Activated CD4-positive, alpha-beta T cell treated with anti-CD3 and anti-CD28 coated beads, Interleukin-2, amount 50 U/mL, for 48 hours (primary cell): ENCODE measurements at places on chromosomes 2 and 18.

DNA sequence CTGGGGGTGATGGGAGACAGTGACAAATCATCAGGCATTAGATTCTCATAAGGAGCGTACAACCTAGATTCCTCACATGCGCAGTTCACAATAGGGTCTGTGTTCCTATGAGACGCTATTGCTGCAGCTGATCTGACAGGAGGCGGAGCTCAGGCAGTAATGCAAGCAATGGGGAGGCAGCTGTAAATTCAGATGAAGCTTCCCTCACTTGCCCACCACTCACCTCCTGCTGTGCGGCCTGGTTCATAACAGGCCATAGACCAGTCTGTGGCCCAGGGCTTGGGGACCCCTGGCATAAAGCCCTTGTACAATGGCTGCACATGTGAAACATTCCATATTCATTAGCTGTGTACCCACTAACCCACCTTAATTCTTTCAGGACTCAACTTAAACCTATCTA lies 18.0 kb downstream of the NMUR1 start:
- DNase-seq = no peak

DNA sequence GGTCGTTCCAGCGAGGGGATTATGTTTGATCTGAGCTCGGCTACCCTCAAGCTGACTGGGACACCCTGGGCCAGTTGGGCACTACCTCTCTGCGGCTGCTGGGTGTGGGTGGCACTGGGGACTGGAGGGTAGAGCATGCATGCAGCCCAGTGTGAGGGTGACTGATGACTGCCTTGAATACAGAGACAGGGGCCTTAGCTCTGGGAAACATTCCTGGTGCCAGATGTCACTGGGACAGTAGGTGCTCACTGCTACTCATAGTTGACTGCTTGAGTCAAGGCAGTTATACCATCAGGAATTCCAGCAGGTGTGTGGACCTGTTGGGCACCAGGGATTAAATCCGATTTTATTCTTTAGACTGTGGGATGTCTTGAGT lies 33.6 kb upstream of the ATP6V1B1 start:
- DNase-seq = no peak

DNA sequence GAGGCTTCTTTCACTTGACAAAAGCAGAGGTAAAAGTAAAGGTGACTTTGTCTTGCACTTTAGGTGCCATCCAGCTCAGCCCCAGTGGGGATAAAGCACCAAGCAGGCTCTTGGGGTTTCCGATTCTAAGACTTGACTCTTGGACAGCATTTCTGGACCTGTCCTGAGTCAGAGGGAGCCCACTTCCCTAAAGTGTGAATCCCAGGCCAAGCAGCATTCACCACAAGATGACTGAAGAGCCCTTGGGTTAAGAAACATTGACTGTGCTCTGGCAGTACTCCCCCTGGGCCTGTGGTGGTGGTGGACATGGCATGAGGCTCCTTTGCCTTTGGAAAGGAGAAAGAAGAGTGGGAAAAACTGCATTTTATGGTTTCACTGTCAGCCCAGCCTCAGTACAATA lies 638.0 kb upstream of the VRK2 start:
- no peak for DNase-seq

DNA sequence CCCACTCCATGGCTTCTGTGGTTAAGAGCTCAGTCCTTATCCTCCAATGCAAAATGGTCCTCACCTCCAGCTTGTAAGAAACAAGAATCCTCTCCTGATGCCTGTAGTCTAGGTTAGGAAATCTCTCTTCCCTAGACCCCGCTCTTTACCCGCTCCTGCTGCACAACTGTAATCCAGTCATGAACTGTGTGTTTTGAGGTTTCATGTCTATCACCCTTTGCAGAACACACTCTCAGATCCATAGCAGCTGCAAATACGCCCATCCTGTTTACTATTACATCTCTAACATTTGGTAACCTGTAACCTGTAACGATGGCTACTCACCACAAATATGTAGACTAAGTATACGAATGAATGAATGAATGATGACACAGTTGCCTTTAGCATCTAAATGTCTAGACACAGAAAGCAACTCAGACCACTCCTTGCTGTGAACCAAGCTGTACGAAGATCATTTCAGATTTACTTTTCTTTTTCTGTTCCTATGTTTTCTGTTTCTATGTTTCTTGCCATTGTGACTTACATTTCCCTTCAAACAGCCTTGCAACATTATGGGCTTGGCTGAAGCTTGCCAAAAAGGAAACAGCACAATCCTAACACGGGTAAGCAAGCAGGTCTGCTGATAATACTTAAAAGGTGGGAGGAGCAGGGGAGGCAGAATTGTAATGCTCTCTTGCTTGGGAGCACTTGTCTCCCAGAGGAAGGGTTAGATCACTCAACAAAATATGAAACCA lies 53.7 kb downstream of the EPHA4 start:
- DNase-seq = no peak

GRCh38 chr2:118309257-118309945 lies 221.1 kb downstream of the INSIG2 start:
- DNase-seq = no peak

DNA sequence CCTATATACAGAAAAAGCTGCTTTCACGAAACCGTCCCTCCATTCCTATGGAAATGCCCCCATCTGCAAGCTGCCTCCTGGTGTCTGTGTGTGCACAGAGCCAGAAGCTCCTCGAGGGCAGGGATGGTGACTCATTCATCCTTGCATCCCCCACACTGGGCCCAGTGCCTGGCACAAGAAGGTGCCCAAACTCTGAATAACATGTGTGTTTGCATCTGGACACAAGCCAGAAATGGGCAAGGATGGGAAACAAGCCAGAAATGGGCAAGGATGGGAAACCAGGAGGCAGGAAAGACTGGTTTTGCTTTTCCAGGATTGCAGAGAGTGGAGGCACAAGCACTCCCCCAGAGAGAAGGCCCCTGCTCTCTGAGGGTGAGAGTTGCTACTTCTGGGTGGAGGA lies 313.9 kb downstream of the CELF4 start:
- no peak for DNase-seq

DNA sequence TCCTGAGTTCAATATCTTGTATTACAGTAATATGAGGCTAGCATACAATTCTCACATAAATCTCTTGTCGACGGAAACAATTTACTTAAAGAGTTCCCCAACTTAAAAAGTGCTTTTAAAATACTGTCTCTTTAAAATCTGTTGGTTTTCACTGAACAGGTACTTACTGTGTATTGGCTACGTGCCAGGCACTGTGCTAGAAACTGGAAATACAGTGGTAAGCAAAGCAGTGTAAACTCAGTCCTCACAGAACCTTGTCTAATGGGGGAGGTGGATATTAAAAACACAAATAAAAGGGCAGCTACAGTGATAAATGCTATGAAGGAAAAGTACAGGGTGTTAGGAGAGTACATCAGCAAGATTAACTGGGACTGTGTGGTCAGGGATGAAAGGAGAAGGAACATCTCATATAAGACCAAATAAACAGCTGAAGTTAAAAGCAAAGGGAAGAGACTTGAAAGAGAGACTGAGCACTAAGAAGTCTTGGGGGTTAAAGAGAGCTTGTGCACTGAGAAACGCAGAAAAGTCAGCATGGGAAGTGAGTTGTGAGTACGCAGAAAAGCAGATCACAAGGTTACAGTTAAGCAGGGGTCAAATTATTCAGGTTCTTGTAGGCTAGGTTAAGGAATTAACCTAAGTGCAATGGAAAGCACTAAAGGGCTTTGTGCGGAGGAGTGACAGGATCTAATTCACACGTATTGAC lies 52.5 kb downstream of the USP40 start:
- no peak for DNase-seq

- DNase-seq = no peak
Measured at GRCh38 chr2:229350883-229351282, 79.8 kb upstream of the PID1 start.

DNA sequence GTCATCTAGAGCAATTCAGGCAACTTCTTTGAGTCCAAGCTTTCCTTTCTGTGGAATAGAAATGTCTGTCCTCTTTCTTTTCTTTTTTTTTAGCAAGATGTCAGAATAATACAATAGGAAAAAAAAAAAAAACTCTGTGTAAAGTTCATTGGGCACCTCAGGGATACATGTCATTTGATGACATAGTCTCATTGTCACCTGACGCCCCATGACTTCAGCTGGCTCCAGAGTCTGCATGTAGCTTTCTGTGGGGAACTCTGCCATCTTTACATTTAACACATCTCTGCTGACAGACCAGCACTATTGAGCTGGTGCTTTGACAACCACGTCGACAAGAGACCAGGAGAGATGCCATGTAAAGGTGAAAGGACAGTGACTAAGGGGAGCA lies 172.5 kb upstream of the KLF7 start:
- no peak for DNase-seq

DNA sequence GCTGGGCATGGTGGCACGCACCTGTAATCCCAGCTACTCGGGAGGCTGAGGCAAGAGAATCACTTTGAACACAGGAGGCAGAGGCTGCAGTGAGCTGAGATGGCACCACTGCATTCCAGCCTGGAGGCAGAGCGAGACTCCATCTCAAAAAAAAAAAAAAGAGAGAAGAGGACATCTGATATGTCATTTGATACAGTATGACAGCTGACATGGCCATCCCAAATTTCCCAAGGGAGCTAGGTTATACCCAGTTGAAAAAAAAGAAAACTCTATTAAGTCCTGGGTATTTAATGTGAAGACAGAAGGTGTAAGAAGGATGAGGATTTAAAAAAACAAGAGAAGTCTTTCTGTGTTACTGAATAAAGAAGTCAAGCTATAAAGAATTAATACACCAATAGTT lies 23.3 kb downstream of the CLASP1 start:
- no peak for DNase-seq

GRCh38 chr2:54209379-54209778 lies 46.6 kb downstream of the TSPYL6 start:
- no peak for DNase-seq

GRCh38 chr2:102061286-102061699 lies 69.5 kb downstream of the IL1R2 start:
- DNase-seq = no peak

DNA sequence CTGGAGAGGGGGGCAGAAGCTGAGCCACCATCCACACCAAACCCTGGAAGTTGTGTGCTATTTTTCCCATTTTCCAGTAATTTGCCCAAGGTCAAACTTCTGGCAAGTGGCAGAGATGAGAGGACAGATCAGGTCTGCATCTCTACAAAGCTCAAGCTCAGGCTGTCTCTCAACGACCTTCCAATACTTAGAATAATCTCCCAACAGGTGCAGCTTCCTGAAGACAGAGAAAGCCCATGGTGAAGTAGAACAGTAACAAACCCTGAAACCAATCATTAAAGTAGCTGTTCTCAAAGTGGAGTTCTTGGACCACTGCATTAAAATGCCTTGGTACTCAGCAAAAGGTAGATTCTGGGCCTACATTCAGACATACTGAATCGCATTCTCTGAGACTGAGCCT lies 37.6 kb downstream of the TMEM131 start:
- DNase-seq = no peak

DNA sequence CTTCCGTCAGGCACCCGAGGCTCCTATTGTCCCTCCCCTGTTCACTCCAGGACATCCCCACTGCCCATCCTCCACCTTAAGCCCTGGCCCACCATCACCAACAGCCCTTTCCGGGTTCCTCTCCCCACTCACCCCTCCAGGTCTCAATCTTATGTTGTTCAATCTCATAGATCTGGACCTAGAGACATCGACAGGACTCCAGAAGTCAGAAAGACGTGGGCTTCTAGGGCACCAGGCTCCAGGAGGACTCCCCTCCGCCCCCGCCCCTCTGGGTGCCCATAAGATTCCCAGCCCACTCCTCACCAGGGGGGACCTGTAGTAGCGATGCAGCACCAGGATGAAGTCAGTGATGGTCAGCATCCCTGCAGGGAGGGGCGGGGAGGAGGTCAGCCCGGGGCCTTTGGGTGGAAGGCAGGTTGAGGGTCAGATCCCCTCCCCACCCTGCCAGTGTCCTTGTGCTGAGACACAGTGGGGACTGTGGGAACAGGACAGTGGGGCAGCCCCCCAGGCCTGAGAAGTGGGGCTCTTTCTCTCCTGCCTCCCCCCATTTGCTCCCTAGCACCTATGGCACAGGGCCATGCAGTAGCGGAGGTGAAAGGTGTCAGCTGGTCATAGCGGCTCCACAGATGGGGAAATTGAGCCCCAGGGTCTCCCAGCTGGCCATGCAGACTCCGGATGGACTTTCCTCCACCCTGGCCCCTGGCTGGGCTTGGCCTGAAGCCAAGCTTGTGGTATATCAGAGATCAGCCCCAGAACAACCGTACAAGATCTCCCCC lies 3.7 kb downstream of the PRKAG3 start:
- DNase-seq = no peak

DNA sequence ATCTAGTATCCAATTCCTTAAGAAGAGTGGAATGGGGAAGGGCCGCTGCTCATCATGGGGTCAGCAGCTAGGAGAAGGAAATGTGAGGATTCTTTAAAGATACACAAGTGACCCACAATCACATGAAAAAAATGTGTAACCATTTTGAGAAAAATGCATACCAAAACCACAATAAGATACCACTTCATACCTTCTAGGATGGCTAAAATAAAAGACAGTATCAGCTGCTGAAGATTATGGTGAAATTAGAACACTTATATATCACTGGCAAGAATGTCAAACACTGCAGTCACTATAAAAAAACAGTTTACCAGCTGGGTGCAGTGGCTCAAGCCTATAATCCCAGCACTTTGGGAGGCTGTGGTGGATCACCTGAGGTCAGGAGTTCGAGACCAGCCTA lies 67.9 kb downstream of the C2orf74 start:
- DNase-seq = no peak

GRCh38 chr18:75698861-75699260 lies 271.4 kb upstream of the SMIM21 start:
- DNase-seq = no peak

DNA sequence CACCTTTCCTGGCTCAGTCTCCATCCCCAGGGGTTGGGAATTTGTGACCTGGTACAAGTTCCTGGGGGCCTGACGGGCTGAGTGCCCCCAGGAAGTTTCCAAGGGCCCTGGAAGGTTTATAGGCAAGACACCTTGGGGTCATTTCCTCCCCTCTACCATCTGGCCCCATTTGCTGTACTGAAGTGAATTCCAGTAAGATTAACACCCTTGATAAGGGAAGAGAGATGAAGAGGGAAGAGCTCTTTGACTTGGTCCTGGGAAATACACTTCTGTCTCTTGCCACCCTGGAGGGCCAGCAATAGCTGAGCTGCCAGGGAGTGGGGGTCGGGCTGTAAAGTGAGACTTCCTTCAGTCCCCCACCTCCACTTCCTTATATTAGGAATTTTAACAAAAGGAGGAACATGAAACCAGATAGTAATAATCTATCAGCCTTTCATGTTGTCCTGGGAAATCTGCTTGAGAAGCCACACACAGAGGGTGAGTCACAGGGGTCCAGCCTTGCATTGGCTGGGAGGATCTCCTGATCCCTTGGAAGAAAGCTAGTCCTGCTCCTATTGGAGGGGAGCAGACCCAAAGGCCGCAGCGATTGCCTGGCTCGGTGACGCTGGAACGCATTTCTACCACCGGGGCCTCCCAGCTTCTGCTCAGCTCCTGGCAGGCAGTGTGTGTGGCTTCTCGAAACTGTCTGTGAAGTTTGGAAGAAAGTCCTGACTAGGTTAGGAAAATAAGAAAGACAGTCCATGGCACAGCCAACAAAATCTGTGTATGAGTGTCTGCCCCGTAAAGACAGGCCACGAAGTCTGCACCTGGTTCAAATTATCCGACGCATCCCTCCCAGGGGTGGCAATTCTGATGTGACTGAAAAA lies 87.3 kb downstream of the ACAA2 start:
- no peak for DNase-seq

DNA sequence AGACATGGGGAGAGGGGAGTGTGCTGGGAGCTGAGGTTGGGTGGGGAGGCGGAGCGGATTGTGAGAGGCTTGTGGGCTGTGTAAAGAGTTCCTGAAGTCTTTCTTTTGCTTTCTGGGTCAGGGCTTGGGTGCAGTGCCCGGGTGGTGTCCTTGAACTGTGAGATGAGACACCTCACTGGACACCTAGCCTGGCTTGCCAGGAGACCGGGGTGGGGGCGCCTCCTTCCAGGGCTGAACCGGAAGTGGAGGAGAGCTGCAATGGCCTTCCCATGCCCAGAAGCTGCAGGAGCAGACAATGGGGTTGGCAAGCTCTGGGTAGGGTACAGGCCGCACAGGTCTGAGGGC lies 4.3 kb downstream of the TMEM37 start:
- DNase-seq = no peak
